ENCODE measurements at places on chromosomes 11 and 22. TPM values are rescaled to one million over a fixed set of nuclear protein-coding genes. Genes with fewer than 3 reads are reported as not detected.

Gene OR5D13
- not detected for total RNA-seq

Gene PRODH
- 2.1 TPM for total RNA-seq

Gene MIAT
- total RNA-seq = 0.21 TPM

Gene TRIM66
- total RNA-seq = 10.9 TPM
